ENCODE measurements at places on chromosomes 11 and 22.

DNA sequence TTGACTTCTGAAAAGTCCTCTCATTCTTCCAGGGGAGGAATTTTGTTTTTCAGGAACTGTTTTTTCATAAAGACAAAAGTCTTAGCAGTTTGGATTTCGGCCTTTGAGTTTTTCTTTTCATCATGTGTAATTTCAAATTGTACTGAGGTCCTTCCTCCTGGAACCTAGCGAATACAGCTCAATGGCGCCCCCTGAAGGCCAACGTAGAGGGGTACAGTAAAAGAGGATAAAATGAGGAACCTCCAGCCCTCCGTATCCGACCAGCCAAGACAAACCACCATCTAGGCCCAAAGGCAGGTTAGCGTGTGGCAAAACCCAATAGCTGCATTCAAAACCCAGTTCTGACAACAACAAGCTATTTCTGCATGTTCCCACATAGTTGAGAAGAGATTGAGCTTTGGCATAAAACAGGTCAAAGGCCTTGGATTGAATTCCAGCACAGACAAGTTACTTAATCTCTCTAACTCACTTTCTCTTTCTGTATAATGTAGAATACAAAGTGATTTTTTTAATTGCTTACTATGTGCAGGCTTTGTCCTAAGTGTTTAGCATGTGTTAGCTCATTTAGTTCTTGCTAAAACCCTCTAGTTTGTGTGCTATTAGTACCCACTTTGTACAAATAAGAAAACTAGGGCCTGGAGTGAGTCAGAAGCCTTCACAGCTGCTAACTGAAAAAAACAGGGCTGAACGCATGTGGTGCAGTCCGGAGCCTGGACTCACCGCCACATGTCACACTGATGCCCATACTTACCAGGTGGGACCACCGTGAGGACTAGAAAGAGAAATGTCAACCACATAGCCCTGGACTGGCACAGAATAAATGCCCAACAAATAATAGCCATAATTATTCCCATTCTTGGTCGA is 43.2 kb upstream of the ETS1 start:
- no peaks in the 10 kb centered on the region for H3K36me3 ChIP-seq
- H3K27ac ChIP-seq = peak overlapping the region; percentile 56
- H3K4me1 ChIP-seq = peaks cover 65% of the 10 kb centered on the region
- peak; percentile 96 for DNase-seq
- H3K4me3 ChIP-seq = no peak overlapping the region

DNA sequence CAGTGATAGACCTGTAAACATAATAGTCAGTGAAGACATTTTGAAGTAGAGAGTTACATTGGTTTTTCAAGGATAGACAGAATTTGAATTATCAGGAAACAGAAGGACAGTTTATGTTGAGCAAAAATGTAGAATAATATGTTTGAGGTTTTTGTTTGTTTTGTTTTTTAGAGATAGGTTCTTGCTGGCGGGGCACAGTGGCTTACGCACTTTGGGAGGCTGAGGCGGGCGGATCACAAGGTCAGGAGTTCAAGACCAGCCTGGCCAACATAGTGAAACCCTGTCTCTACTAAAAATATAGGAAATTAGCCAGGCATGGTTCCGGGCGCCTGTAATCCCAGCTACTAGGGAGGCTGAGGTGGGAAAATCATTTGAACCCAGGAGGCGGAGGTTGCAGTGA is 35.6 kb downstream of the BCL2L13 start:
- DNase-seq = no peak
- no peaks in the 10 kb centered on the region for H3K27me3 ChIP-seq
- no peak overlapping the region for H3K4me3 ChIP-seq
- peaks cover 4% of the 10 kb centered on the region for H3K36me3 ChIP-seq
- H3K27ac ChIP-seq = no peak overlapping the region

- H3K4me1 ChIP-seq = no peaks in the 10 kb centered on the region
- no peaks in the 10 kb centered on the region for H3K36me3 ChIP-seq
- no peak overlapping the region for H3K27ac ChIP-seq
- peaks cover 2% of the 10 kb centered on the region for H3K27me3 ChIP-seq
- no peak overlapping the region for H3K4me3 ChIP-seq
- no peak for DNase-seq
These were observed 118.3 kb downstream of the WT1 start for GRCh38 chr11:32316858-32317642.

DNA sequence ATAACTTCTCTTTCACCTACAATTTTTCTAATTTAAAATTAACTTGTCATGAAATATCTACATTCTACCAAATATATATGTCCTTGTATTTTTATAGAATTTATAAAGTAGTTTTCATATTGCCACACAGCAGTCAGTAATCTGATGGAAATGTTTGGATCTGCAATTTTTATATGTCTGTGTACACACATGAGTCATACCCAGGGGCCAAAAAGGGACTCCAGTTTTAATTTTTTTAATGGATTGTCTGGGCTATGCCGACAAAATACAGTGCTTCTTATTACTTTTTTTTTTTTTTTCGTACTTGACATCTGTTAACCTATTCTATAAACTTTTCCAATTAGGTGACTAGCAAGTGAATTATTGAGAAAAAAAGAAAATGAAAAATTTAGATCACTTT is 6.3 kb downstream of the GUCY1A2 start:
- H3K27ac ChIP-seq = no peak overlapping the region
- no peak overlapping the region for H3K4me3 ChIP-seq

DNA sequence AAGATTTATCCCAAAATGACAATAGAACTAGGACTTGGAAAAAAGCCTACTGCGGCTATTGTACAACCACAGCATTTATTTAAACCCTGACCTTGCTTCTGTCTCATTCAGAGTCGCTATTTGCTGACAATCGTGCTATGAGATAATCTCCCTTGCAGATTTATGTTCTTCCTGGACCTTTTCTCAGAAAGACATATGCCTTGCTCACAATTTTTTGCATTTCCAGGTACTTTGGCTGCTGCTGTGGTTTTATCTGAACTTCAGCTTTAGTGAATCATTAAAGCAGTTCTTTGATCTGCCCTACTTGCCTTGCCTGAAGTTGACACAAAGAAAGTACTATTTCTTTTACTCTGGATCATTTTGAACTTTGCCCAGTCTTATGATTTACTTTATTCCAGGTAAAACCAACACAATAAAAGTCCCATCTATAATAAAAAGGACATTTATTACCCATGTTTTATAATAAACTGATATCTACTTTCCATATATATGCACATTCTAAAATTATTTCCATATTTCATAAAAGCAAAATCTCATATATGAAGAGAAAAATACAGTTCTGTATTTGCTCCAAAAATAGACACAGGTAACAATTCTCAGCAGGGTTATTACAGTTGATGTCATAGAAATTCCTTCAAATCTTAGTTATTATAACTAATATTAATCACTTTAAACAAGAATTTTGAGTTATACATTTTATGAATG is 63.4 kb upstream of the CARD18 start:
- H3K36me3 ChIP-seq = no peaks in the 10 kb centered on the region
- H3K27ac ChIP-seq = no peak overlapping the region
- no peak overlapping the region for H3K4me3 ChIP-seq
- H3K4me1 ChIP-seq = no peaks in the 10 kb centered on the region
- no peak for DNase-seq

GRCh38 chr22:42074132-42074811 is at the start of gene PHETA2:
PHETA2 (plus strand) TSS chr22:42074248; CDS start chr22:42077294, 3,046 bp downstream.
- H3K36me3 ChIP-seq = no peaks in the 10 kb centered on the region
- no peaks in the 10 kb centered on the region for H3K27me3 ChIP-seq
- DNase-seq = peak; percentile 76
- no peak within 1 kb of the TSS for H3K27ac ChIP-seq
- peaks cover 65% of the 10 kb centered on the region for H3K4me1 ChIP-seq
- peak within 1 kb of the TSS; percentile 60 for H3K4me3 ChIP-seq

- H3K36me3 ChIP-seq = no peaks in the 10 kb centered on the region
- H3K27ac ChIP-seq = no peak overlapping the region
- DNase-seq = no peak
- H3K27me3 ChIP-seq = no peaks in the 10 kb centered on the region
These were observed 30.9 kb downstream of the KCNC1 start for GRCh38 chr11:17765356-17766072.

- H3K36me3 ChIP-seq = no peaks in the 10 kb centered on the region
- no peak for DNase-seq
- H3K4me1 ChIP-seq = no peaks in the 10 kb centered on the region
- no peak overlapping the region for H3K27ac ChIP-seq
These were observed 161.7 kb upstream of the PGR start for GRCh38 chr11:101291279-101291678.

DNA sequence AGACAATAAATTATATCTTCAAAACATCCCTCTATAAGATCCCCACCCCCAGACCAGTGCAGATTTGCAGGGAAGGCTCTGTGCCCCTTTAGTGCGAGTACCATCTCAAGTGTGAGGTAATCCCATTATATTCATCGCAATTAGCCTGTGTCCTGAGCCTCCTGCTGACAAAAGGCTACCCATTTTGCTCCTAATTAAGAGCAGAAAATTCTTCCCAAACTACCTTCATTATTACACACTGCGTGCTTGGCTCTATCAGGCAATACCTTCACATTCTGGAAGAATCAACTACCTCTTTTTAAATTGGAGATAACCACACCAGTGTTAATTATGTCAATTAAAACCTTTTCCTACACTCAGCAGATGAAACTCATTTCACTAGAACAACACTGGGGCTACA is 1133.4 kb upstream of the CCDC90B start:
- H3K27me3 ChIP-seq = no peaks in the 10 kb centered on the region
- H3K4me3 ChIP-seq = no peak overlapping the region
- no peak for DNase-seq
- no peak overlapping the region for H3K27ac ChIP-seq

GRCh38 chr11:70159627-70160570 is 43.2 kb upstream of the FADD start:
- H3K36me3 ChIP-seq = no peaks in the 10 kb centered on the region
- no peak overlapping the region for H3K27ac ChIP-seq
- peaks cover 2% of the 10 kb centered on the region for H3K27me3 ChIP-seq
- H3K4me3 ChIP-seq = no peak overlapping the region

DNA sequence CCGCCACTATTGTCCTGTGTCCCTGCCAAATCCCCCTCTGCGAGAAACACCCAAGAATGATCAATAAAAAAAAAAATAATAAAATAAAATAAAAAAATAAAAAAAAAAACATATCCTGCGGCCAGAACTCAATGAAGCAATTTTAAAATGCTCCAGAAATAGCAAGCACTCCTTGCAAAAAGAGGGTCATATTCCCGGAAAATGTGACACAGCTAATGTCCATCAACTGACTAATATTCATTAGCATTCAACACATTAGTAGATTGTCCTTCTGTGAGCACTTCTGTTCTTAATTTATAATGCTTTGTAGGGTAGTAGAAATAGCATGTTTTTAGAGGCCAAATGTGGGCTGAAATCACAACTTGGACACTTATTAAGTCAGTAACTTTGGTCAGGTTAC is 252.3 kb upstream of the SESN3 start:
- no peak for DNase-seq
- H3K4me3 ChIP-seq = no peak overlapping the region
- no peaks in the 10 kb centered on the region for H3K27me3 ChIP-seq
- H3K4me1 ChIP-seq = no peaks in the 10 kb centered on the region
- H3K36me3 ChIP-seq = no peaks in the 10 kb centered on the region

GRCh38 chr11:39806652-39807051 is 1652.8 kb downstream of the LRRC4C start:
- no peaks in the 10 kb centered on the region for H3K27me3 ChIP-seq
- H3K27ac ChIP-seq = no peak overlapping the region
- DNase-seq = no peak
- no peak overlapping the region for H3K4me3 ChIP-seq
- no peaks in the 10 kb centered on the region for H3K4me1 ChIP-seq

DNA sequence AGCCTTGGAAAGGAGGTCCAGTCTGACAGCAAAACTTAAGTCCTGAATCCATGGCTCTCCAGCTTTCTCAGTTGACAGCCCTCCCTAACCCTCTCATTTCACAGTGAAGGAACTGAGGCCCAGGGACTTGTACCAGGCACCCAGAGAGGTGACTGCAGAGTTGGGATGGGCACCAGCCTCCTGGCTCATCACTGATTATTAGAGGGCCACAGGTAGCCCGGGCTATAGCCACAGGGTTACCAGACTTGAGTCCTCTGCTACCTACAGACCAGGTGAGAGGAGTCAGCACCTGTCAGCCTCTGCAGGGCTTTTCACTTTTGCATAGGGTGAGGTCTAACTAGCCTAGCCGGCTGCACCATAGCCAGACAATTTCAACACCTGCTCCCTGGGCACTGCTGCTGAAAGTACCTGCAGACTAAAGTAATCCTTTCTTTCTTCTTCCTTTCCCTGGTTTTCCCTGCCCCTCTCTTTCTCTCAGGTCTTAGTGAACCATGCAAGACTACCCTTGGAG is 37.6 kb downstream of the SYT13 start:
- H3K4me3 ChIP-seq = no peak overlapping the region
- peaks cover 5% of the 10 kb centered on the region for H3K27me3 ChIP-seq
- no peaks in the 10 kb centered on the region for H3K4me1 ChIP-seq

DNA sequence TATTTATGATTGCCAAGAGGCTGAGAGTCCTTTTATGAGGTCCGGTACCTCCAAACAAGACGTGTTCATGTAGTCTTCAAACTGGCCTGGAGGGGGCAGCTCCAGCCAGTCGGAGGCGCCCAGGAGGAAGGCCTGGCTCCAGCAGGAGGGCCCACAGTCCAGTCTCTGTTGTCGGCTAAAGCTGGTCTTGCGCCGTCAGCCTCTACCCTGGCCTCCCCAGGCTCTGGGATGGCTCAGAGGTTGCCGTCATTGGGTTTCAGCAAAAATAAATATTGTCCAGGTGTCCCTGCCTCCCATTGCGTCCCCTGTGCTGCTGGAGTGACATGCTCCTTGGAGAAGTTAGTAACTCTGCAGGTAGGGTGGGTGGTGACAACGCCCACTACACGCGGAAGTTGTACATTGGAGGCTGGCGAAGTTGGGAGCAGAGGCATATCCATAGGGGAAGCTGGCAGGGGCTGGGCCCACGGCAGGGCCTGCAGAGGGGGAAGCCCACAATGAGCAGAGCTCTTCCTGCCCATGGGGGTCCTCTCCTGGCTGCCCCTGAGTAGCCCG is 1.0 kb upstream of the SLC25A1 start:
- H3K36me3 ChIP-seq = peaks cover 3% of the 10 kb centered on the region
- H3K27me3 ChIP-seq = no peaks in the 10 kb centered on the region
- peaks cover 35% of the 10 kb centered on the region for H3K4me1 ChIP-seq
- H3K27ac ChIP-seq = peak overlapping the region; percentile 14
- peak overlapping the region; percentile 78 for H3K4me3 ChIP-seq
- DNase-seq = no peak
